ENCODE measurements at places on chromosomes 1 and 21.

DNA sequence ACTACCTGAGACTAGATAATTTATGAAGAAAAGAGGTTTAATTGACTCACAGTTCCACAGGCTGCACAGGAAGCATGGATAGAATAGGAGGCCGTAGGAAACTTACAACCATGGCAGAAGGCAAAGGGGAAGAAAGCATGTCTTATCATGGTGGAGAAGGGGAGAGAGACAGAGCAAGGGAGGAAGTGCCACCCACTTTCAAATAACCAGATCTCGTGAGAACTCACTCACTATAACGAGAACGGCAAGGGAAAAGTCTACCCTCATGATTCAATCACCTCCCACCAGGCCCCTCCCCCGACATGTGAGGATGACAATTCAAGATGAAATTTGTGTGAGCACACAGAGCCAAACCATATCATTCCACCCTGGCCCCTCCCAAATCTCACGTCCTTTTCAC is 4.7 kb upstream of the C21orf91 start:
- DNase-seq = no peak

- DNase-seq = no peak
These were observed 7.0 kb downstream of the DENND4B start for GRCh38 chr1:153939476-153939875.

GRCh38 chr1:40742363-40743061 is 41.1 kb upstream of the KCNQ4 start:
- no peak for DNase-seq

DNA sequence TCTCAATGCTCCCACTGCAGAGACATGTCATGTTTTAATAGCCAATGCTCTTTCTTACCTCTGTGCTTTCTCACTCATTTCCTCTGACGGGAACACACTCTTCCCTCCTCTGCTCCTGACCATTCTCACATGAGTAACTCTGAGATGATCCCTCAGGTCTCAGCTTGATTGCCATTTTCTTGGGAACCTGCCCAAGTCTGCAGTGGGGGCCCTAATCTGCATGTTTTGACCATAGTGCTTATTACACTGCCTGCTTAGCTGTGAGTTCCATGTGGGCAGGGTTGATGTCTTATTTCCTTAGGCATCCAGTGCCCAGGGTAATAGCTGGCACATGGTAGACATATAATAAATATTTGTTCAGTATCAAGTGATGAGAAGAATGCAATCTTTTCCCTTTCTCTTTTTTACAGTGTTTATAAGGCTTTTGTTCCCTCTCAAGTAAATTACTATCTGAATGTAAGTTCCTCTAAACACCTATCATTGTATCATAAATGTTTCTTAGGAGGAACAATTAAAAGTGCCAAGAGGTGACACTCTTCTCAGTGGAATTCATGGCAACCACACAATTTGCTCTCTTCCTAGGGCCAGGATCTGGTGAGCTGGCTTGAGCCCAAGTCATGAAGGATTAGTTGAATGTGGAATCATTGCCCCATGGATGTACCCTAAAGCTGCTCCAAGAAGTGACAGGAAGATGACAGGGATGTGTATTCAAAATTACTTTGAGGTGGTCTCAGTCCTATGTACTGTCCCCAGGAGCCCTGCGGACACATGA is 485.4 kb upstream of the USP24 start:
- DNase-seq = peak; percentile 74

DNA sequence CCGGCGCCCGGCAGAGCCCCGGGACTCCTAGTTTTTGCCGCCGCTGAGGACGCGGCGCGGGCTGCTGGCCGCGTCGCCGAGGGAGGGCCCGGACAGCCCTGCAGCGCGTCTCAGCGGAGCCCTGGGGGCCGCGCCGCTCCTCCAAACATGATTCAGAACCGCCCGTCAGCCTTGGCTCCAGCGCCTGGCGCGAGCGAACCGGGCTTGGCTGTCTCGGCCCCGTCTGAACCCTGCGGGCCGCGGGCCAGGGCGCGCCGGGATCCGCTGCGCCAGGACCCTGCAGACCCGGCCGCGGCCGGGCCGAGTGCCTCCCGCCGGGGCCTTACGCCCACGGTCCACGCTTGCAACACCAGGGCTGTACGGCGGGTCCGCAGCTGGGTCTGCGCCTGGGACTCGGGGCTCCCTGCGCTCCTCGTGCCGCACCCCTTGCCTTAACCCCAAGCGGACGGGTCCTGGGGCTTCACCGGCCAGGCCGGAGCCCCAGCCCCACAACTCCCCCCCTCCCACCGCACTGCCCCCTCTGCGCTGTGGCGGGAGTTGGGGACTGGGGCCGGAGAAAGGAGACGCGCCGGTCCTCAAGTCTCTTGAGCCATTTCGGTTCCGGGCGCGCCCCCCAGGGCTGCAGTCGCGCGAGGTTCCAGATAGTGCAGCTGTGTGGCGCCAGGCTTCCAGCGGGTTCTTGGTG is 48.4 kb upstream of the CD34 start:
- peak; percentile 68 for DNase-seq

- no peak for DNase-seq
These were observed 192.4 kb downstream of the HS2ST1 start for GRCh38 chr1:87106867-87107266.

GRCh38 chr1:115830963-115831362 is 10.0 kb downstream of the NHLH2 start:
- no peak for DNase-seq

DNA sequence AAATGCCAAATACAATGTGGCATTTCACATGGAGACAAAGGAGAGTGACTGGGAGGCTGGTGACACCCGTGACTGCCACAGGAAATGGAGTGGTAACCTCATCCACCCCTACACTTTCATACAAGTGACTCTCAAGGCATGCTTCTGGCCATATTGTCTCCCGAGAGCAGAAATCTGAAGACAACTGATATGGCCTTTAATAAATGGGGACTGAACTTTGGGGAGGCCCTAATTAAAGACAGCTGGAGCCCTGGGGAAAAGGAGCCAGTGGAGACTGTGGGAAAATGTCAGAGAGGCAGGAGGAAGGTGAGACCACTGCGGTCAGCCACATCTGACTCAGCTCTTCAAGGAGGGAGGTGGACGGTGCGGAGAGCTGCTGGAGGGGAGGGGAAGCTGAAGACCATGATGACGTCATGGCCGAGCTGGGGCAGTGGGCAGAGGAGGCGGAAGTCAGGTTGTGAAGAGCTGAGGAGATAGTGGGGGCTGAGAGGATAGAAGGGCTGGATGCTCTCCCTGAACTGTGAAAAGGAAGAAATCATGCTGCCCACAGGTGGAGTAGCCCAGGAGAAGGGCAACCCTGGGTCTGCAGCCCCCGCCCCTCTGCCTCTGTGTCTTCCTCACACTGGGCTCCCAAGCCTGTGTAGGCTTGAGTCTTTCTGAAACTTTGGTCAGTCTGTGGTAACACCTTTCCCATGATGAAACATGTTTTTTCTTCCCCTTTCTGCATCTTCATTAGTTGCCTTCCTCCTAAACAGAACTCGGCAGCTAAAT is 14.0 kb upstream of the NCF2 start:
- DNase-seq = peak; percentile 91

- no peak for DNase-seq
These were observed 52.1 kb downstream of the OBSCN start for GRCh38 chr1:228259951-228260350.

GRCh38 chr1:83026745-83027144 is 972.2 kb downstream of the TTLL7 start:
- DNase-seq = peak; percentile 61

DNA sequence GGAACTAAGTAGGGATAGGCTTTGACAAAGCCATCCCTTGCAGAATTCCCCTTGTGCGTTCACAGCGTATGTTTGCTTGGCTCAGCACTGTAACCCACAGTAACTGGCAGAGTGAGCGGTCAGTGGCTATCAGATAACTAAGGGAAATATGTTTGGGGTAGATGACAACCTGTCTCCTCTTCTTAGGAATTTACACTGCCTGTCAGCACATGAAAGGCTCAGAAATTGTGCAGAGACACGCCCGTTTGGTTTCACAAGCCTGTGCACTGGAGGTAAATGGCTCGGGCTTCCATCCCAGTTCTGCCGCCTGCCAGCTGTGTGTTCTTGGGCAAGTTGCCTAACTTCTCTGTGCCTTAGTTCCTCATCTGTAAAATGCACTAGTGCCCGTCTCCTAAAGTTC is 101.2 kb downstream of the PRDM2 start:
- DNase-seq = no peak

GRCh38 chr21:44765231-44766013 is 36.2 kb downstream of the UBE2G2 start:
- no peak for DNase-seq

- DNase-seq = no peak
These were observed 93.9 kb downstream of the DDAH1 start for GRCh38 chr1:85371021-85371420.

DNA sequence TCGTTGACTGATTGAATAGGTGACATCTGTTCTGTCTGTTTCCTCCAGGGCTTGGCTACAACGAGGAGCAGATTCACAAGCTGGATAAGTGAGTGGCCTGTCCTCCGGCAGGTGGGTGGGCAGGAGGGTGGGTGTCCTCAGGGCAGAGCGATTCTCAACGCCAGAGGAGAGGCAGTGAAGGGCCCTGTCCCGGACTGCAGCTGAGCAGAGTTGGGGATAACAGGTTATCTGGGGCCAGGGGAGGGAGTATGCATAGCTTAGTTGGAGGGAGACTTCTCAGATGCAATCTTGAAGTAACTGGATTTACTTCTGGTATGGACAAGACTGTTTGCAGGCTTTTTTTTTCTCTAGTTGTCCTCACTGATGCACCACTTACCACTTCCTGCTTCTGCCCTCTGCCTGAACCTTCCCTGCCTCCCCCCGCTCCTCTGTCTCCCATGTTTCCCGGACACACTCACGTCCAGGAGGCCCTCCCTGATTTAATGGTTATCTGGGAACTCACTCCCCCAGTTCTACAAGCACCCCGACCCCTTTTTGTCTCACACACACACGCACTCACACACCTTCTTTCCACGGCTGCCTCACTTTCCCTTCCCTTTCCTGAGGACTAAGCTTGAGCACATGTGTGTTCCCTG is 16.4 kb upstream of the RASSF5 start:
- DNase-seq = no peak

DNA sequence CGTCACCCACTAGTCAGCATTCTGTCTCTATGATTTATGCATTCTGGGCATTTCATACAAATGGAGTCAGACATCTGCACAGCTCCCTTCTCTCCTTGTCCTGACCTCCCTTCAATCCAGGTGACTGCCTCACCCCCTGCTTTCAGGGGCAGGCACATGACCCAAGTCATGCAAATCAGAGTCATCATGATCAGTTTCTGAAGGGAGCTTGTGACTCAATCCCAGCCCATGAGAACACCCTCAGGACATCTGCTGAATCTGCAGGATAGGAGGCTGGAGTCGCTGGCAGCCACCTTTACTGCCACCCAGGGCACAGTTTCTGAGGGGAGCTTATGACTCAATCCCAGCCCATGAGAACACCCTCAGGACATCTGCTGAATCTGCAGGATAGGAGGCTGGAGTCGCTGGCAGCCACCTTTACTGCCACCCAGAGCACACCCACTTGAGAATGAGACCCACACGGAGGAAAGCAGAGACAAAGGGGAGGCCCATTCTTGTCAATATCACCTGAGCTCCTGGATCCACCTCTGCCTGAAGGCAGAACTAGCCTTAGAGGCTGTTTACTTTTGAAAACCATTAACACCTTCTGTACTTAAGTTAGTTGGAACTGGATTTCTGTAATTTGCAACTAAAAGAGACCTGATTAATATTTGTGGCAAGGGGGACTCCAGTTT is 62.3 kb upstream of the SLC25A33 start:
- peak; percentile 63 for DNase-seq

DNA sequence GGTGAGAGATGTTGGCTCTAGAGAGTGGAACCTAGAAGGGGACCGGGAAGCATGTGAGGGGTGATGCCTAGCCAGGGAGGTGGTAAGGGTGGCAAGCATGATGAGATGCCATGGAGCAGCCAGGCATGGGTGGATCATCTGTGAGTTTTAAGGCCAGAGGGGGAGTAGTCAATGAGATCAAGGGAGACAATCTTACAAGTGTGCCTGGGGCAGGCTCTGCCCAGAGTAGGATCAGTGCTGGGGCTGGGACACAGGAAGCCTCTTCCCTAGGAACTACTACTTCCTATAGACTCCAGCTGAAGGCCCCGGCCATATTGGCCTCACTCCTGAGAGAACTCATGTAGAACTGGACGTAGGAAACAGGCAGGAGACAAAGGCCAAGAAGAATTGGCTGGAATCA is 192.4 kb upstream of the CSF3R start:
- no peak for DNase-seq

DNA sequence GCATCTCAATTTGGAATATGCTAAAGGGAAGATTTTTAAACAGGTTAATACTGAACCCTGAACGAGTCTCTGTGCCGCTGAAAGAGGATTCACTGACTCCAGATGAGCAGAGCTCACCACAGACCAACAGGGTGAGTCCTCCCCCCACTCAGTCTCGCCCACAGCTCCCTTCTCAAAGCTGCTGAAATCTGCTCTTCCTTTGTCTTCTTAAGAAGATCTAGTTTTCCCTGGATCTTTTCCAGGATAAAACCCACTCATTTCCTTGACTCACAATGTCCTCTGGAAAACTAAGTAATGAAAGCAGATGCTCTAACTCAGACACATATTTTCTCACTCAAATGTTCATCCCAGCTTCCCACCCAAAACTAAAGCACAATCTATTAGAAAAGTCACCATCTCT is 447.0 kb upstream of the PKN2 start:
- DNase-seq = no peak

DNA sequence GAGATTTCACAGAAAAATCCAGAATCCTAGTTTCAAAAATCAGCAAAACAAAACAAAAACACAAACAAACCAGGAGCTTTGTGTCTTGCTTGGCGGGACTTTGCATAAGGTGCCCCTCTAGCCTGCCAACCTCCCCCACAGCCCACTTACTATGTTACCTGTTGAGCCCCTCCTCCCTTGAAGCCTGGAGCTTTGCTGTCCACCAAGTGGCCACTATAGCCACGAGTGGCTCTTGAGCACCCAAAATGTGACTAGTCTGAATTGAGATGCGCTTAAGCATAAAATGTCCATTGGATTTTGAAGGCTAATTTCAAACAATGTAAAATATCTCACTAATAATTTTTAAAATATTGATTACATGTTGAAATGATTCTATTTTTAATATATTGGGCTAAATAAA is 12.2 kb downstream of the TFAP2E start:
- no peak for DNase-seq

DNA sequence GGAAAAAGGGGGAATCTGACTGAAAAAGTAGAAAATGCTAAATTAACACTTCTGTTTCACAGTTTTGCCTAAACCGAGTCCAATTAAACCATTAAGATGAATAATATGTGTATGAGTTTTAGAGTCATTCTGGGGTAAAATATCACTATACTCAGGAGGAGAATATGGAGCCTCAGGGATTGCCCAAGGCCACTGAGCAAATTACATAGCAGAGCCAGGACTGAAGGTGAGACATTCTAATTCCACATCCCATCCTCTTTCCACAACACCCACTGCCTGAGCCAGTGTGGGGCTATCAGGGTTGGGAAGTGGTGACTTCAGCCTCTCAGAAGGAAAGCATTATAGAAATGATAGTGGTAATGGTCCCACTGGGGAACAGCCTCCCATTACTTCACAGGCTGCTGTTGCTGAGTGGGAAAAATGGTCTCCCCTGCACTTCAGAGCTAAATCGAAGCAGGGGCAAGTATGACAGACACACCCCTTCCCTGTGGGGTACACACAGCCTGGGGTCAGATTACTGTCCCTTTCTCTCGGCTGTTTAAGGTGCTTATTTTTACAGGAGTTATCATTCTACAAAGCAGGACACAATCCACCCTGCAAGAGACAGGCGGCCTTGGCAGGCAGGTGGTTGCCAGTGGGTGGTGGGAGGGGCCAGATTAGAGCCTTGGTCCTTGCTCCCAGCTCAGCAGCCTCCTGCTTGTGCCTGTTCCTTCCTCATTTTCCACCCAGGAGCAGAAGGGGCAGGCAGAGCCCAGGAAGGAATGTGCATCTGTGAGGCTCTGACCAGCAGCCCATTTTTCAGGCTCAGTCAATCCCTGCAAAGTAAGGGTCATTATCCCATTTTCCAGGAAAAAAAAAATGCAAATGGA is 9.5 kb upstream of the BCAR3 start:
- no peak for DNase-seq
